ENCODE measurements at places on chromosomes 7 and 10.

DNA sequence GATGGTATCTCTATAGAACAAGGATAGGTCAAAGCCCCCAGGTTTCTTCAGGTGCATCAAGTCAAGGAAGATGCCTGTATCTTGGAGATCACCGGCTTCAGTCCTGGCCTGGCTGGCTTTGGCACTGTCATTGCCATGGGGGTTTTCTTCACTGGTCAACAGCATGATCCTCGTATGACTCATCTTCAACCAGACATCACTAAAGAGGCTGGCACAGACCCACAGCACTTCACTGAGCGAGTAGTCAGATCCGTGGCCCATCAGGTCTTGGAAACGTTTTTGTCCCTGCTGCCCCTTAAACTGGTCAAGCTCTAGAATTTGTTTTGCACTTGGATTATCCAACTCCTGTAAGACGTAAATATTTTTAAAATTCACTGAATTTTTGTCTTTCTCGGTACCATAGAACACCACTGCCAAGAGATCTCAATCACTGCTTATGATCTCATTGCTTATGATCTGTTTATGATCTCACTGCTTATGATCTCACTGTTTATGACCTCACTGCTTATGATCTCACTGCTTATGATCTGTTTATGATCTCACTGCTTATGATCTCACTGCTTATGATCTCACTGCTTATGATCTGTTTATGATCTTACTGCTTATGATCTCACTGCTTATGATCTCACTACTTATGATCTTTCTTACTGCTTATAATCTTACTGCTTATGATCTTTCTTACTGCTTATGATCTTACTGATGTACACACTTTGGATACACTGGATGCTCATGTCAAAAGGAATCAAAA, 135.2 kb downstream of the CYP26A1 start:
- DNase-seq = no peak

GRCh38 chr7:135803143-135803542, 54.5 kb upstream of the FAM180A start:
- DNase-seq = no peak

DNA sequence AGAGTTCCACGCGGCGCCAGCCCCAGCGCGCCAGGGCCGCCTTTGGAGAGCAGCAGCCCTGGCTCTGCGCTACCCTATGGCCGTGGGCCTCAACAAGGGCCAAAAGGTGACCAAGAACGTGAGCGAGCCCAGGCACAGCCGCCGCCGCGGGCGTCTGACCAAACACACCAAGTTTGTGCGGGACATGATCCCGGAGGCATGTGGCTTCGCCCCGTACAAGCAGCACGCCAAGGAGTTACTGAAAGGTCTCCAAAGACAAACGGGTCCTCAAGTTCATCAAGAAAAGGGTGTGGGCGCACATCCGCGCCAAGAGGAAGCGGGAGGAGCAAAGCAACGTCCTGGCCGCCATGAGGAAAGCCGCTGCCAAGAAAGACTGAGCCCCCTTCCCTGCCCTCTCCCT, 144.1 kb downstream of the SRPK2 start:
- DNase-seq = no peak

- no peak for DNase-seq
These were observed 560.4 kb downstream of the IPMK start for GRCh38 chr10:57707300-57707658.

DNA sequence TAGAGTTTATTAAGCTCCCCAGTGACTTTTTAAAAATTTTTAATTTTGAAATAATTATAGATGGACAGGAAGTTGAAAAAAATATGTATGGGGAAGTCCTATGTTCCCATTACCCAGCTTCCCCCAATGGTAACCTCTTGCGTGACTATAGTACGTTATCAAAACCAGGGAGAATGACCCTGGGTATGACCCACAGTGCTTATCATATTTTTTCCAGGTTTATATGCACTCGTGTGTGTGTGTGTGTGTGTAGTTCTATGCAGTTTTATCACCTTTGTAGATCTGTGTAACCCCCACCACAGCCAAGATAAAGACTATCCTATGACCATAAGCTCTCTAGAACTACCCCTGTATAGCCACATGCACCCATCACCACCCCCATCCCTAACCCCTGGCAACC, 72.8 kb downstream of the TBXAS1 start:
- no peak for DNase-seq

- no peak for DNase-seq
These were observed 49.7 kb upstream of the ADCY1 start for GRCh38 chr7:45524445-45524844.

GRCh38 chr7:38330861-38331621, 57.6 kb upstream of the TARP start:
- peak; percentile 41 for DNase-seq

GRCh38 chr10:94439275-94439861, 37.0 kb downstream of the TBC1D12 start:
- DNase-seq = no peak

DNA sequence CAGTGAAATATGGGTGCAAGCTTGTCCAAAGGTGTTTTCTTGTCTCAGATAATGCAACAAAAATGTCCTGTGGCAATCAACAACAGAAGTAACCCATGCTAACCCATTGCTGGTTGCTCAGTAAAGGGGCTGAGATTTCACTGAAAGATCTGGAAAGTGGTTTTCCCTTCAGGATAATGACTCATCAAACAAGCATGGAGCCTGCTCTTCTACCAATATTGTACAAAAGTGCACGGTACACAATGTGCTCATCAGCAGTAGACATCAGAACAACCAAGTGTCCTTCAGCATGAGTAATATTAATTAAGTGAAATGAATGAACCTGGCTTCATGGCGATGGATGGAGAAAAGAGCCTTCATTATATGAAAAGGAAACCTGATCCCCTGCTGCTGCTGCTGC, 287.1 kb upstream of the NEBL start:
- DNase-seq = no peak

DNA sequence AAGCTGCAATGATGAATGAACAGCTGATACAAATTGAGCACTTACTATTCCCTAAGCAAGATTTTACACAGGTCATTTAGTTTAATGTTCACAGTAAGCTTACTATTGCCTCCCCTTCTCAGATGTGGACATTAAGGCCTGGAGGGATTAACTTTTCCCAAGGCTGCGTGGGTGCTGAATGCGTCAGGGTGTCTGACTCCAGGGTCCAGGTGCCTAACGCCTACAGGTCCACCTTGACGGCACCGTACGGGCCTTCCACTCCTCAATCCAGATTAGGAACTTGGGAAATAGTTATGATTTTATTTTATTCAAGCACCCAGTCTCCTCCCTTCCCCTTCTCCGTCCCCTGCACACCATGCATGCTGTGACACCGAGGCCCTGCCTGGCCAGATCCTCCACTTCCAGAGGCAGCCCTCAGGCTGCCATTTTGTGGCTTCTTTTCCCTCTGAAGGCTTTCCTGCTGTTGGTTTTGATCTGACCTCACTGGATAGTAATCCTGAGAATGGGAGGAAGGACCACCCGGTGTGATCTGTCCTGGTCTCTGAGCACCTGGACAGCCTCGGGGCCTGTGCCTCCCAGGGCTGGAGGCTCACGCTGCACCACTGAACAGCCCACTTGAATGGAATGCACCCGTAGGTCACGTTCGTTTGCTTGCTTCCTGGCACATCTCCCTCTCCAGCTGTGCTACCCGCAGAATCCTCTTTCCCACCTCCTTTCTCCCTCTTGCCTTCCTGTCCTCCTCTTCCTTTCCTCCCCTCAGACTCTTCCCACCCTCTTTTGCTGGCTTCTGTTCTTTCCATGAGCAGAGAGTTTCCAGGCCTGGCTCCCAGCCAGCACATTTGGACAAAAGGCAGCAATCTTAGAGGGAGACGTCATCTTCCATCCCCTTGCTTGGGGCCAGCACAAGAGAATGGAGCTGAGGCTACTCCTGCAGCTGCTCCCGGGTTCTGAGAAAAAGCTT, 14.4 kb downstream of the DENND2A start:
- no peak for DNase-seq

- no peak for DNase-seq
These were observed 220.8 kb upstream of the CELF2 start for GRCh38 chr10:10796774-10797415.

DNA sequence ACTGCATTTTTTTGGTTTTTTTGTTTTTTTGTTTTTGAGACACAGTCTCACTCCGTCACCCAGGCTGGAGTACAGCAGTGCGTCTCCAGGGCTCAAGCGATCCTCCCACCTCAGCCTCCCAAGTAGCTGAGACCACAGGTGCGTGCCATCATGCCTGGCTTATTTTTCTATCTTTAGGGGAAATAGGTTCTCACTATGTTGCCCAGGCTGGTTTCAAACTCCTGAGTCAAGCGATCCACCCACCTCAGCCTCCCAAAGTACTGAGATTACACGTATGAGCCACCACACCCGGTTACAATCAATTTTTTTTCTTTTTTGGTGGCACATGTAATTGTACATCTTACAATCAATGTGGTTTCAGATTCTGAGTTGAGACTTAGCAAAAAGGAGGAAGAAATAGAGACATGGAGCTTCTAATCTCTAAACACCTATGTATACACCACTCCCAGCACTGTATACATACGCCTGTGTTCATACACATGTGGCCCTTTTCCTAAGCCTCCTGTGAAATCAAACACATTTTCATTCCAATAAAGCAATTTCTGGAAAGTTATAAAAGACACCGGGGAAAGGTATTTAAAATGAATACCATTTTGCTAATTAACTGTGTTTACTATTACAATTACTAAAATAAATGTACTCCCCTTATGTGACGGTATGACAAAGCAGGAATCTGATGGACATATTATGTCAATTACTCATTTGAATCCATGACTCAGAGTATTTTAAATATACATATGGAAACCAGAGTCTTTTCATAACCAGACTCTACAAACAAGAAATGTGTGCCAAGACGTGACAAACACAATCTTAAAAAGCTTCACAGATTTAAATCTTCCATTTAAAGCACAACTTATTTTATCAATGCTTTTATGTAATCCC, 40.9 kb downstream of the SMURF1 start:
- DNase-seq = no peak

DNA sequence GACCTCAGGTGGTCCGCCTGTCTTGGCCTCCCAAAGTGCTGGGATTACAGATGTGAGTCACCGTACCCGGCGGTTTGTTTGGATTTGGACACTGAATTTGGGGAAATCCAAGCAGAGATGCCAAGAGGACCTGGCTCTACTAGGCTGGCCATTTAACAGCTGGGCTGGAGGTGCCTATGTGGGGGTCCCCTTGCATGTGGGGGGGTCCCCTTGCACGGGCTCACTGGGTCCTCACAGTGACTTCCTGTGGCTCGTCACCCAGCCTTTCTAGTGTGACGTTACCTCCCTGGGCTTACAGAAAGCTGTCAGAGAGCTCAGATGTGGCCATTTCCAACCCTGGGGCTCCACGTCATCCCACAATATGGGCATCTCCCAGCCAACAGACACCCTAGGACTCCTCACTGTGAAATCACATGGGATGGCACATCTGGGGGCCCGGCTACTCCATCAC, 49.3 kb upstream of the GNA12 start:
- no peak for DNase-seq

- DNase-seq = no peak
These were observed 191.7 kb downstream of the RELN start for GRCh38 chr7:103797647-103798307.

DNA sequence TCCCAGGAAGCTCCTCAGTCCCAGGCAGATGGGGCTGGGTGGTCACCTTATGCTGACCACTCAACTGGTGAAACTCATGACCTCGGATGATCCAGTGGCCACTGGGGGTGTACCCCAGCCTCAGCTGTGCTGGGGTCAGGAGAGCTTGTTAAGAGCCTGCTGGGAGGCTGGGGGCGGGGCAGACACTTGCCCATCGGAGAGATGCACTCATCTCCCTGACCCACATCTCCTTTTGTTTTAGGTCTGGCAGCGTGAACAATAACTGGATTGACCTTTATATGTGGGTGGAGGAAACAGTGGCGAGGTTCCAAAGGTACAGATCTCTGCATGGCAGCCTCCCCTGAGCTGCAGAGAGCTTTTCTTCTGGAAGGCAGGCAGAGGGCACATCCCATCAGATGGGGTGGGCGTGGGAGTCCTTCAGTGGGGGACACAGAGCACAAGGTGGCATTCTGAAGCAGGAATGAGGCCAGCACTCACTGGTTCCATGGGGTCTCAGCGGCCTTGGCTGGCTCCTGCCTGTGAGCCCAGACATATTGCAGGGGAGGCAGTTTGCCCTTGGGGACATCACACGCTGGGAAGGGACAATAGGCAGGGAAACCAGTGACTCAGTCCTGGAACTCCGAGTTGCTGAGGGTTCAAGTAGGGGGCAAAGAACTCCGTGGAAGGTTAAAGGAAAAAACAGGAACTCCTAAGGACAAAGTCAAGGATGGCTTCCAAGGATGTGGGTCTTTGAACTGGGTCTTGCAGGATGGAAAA, 5.2 kb downstream of the ANTXRL start:
- DNase-seq = no peak

DNA sequence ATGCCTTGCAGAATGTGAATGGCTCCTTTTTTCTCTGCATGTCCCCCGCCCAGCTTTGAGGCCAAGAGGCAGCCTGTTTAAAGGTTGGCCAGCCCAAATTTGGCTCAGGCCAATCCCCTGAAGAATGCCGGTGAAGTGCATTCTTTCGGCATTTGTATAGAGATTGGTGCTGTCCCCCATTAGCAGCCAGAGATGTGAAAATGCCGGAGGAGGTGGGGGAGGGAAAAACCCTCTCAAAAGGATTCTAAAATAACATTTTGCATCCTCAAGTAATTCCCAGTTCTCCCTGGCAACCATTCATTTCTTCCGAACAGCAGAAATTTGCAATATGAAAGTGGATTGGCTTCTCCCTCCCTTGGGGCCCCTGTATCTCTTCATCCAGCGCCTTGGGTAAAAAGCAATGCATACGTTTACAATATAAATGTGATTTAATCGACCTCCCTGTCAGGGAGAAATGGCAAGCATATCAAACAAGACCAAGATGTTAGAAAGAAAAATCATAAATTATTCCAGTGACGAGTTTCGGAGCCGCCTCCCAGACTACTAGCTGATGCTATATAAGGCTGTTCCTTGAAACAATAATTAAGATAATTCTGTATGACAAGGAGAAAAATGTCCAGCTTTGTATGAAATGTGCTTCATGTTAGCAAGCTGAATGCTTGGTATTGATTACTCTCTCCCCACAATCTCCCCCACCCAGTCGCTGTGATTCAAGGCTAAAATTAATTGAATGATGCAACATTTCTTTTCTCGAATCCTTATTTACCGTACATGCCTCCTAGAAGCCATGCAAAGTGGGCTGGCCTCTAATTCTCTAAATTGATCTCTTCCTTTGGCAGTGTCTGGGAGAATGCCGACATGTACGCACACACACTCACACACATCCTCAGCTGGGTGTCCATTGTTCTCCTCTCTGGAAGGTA, 323.7 kb downstream of the RPS24 start:
- DNase-seq = no peak
